Fibroblast of pulmonary artery (primary cell): ENCODE measurements at places on chromosomes 12 and 14.
A peak's percentile ranks its signal among the peaks of the same experiment; 100 is the strongest.

DNA sequence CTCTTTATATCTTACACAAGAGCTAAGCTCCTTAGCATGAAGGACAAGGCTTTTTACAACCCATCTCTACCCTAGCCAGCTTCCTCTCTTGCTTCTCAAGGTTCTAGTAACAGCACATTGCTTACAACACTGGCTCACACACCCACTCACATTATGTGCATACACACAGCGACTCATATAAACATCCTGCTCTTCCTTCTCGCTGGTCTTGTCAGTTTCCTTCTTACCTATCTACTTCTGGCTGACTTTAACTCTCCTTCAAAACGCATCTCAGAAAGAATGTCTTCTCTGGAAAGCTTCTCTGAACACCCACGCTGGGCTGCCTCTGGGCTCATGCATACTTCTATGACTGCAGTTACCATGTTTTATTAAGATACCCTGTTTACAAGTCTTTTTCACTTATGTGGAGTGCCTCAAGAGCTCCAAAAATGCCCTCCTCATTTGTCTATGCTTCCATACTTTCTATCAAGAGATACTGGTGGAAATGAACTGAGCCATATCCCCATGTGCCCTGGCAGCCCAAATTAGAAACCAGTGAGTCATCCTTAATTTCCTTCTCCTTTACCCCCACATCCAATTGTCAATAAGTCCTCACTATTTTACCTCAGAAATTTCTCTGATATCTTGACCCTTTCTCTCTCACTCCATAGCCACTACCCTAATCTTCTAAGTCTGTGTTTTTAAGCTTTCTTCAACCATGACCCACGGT, 126.9 kb upstream of the KRAS start:
- DNase-seq, result peak; percentile 44

DNA sequence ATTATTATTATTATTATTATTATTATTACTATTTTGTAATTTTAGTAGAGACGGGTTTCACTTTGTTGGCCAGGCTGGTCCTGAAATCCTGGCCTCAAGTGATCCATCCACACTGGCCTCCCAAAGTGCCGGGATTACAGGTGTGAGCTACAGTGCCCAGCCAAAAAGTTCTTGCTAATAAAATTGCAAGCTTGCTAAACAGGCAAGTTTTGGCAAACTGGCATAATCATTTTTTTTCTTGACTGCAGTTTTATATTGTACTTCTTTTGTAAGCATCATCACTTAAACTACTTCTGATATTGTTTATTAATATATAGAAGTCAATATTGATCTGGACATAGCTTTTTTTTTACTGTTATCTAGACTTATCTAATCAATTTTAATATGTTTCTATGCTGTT, 536.4 kb downstream of the LRFN5 start:
- no peak for DNase-seq

- DNase-seq, result peak; percentile 52
These were observed 35.3 kb downstream of the KLRK1 start for GRCh38 chr12:10354502-10354901.

- no peak for DNase-seq
These were observed 87.3 kb upstream of the RFX4 start for GRCh38 chr12:106495354-106495965.

GRCh38 chr12:85653731-85654455, 182.3 kb downstream of the RASSF9 start:
- DNase-seq, result no peak

DNA sequence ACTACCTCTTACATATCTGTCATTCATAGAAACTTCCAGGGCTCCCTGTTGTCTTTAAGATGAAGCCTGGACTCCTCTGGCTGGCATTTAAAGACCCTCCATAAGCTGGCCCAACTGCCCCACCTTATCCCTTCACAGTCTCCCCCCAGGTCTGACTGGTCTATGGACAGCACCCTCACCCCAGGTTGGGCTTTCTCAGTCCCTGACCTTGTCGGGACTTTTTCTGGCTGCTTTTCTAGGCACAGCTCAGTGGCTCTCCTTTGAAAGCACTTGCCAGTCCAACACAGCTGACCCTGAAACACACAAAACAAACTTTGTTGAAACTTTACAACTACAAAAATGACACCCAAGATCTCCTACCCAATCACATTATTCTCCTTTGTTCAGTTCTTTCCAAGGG, 13.9 kb upstream of the MYH7 start:
- DNase-seq, result no peak

- DNase-seq, result no peak
These were observed 211.1 kb upstream of the DAAM1 start for GRCh38 chr14:58977366-58977765.

- no peak for DNase-seq
These were observed 8.6 kb upstream of the SNRNP35 start for GRCh38 chr12:123449249-123449733.
